Hematopoietic multipotent progenitor cell treated with erythropoietin and hydrocortisone succinate and interleukin-3 and kit ligand, for 6 days (in vitro differentiated cells): ENCODE measurements at places on chromosomes 3 and 15.

DNA sequence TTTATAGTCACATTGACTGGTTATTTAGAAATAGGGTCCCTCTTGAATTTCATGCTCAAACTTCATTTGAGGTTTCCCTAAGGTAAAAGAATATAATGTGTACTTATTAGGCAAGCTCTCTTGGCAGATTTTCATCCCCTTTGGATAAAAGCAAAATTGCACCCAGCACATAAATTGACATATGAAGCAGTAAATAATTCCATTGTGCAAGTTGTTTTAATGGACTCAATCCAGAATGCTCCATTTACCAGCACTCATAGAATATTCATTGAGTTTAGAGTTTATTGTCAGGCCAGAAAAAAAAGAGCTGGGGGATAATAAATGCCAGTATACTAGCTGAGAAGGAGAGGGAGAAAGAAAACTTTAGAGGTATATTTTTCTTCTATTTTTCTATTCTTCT, 136.8 kb downstream of the TPRG1 start:
- DNase-seq: no peak

- no peak for DNase-seq
Observed at GRCh38 chr15:29736744-29737020, 85.6 kb downstream of the TJP1 start.

GRCh38 chr3:52046186-52046901, 10.0 kb downstream of the DUSP7 start:
- no peak for DNase-seq

GRCh38 chr15:58490086-58490887, 58.5 kb downstream of the LIPC start:
- DNase-seq: no peak

DNA sequence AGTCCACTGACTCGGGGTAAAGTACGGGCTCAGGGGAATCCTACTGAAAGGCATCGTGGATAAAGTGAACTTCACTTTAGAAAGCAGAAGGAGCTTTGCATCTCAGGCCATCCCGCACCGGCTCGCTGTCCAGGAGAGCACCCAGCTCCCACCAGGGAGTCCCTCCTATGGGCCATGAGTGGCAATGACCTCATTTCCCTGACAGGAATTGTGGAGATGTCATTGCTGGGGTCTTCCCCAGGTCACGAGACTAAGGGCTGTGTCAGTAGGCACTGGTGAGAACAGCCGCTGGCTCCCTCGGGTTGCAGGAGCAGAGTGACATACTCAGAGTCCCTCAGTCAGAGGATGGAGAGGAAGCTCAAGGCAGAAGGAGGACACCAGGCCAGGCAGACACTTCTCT, 97.3 kb downstream of the XXYLT1 start:
- no peak for DNase-seq

DNA sequence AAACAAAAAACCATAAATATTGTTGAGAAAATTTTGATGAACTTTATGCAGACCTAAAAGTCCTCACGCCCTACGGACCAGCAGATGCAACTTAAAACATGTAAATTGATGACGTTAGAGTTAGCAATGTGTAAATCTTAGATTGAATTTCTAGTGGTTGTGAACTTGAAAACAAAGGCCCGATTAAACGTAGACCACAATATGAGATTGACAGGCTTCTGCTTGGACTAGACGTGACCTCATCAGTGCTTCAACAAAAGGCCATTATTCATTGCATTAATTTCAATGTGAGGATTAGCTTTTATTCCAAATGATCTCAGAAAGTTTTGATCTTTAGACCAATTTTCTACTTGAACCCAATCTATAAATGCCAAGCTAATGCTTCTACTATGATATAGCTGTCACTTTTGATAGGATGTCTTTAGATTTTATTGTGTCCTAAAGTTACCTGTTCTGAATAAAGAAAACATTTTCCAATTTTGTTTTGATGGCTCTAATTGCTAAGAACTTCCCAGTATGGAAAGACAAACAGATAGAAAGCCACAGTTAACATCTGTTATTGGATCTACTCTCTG, 55.4 kb upstream of the SPPL2A start:
- DNase-seq: no peak

DNA sequence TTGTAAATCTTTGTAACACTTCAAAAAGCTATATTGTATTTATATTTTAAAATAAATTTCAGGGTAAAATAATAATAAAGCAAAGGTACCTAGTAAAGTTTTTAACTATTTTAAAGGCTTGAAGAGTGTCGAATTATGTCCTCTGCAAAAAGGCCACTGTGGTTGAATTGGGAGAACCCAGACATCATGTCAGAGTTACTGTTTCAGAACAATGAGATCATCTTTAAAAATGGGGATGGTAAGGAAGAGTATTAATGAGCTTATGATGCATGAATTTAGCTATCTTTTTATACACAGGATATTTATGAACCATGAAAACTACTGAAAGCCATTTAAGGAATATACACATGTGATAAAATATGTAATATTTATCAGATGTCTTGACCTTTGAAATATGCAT, 26.3 kb downstream of the KCNMB3 start:
- DNase-seq: no peak

GRCh38 chr15:42510258-42511006, 15.0 kb downstream of the SNAP23 start:
- DNase-seq: no peak

- no peak for DNase-seq
Observed at GRCh38 chr15:65887565-65887964, 18.3 kb downstream of the RAB11A start.

GRCh38 chr3:150371741-150372254, 36.3 kb upstream of the TSC22D2 start:
- DNase-seq: no peak

GRCh38 chr3:175432376-175433025, 573.4 kb downstream of the NAALADL2 start:
- no peak for DNase-seq

GRCh38 chr3:52570076-52570475, 33.7 kb downstream of the UQCC5 start:
- no peak for DNase-seq
